ENCODE measurements at places on chromosomes 12 and 14.

DNA sequence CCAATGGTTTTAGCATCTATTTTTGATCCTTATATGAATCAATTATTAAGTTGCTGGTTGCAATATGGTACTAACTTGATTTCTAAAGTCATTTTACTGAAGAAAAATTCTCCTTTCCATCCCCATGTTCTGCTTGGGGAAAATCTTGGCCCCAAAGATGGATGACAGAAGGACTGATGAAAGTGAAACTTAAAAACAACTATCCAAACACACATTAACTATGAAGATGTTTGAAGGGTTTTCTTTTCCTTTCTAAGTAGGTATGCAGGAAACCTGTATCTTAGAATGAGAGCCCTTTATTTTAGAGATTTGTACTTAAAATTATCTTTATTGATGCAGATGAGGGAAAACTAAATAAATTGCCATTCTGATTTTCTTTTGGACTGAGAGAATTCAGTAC, 5.9 kb downstream of the C12orf71 start:
- DNase-seq = no peak

DNA sequence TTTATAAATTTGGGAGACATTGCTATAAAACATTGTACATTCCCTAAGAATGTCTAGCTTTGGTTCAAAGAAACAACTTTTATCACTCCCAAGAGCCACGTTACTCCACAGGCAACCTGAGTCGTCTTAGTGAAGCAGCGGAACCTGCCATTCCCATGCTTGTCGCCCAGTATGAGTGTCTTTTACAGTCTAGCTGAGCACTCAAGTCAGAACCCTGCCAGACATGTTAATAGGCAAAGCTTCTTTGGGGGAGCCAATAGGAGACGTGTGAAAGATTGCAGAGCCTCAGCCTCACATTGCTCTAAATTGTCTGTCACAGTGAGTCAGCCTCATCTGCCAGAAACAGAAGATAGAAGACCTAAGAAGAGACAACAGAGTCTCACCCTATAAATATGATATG, 541.6 kb upstream of the FLRT2 start:
- no peak for DNase-seq

DNA sequence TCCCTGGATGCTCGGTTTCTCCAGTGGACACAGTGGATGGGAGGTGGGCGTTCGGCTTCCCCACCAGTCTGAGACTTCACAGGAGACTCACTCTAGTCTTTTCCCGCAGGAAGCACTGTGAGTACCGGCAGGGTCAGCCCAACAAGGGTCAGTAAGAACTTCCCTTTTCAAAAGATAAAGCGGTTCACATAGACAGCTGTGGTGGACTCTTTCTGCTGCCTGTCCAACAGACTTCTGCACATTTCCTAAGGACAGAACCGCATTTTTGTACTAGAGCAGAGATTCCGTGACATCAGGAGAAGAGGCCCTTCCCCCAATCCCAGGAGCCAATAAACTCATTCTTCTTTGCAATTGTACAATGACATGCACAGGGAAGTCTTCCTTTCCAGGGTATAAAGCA, 10.4 kb downstream of the LTBR start:
- DNase-seq = no peak

DNA sequence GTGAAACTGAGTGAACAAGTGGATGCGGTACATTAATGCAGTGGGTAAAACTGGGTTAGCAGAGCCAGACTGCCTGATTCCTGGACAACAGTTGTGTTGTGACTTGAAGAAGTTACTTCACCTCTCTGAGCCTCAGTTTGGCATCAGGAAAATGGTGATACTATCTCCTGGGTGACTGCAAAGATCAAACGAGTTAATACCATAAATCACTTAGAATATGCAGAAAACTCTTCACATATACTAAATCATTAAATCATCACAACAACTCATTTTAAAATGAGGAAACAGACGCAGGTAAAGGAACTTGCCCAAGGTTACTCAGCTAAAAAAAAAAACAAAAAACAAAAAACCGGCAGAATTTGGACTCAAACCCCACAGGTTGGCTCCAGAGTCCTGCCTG, 811 bp downstream of the MTERF2 start:
- no peak for DNase-seq

- DNase-seq = no peak
These were observed 89.6 kb downstream of the SCARB1 start for GRCh38 chr12:124774054-124774461.

GRCh38 chr14:54385556-54385955, 11.3 kb upstream of the CDKN3 start:
- DNase-seq = no peak

DNA sequence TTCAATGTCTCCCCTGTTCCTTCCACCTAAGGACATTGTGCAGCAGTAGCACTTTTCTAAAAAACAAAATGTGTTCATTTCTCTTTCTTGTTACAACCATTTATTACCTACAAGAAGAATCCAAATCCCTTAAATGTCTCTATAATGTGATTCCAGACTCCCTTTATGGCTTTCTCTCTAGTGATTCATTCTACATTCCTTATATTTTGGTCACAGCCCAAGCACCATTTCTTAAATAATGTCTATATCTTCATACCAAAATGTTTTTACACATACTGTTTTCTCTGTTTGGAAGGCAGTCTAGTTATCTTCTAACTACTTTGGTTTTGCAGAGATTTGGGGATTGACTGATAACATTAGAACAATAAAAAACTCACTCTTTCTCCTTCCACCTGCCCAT, 1037.3 kb upstream of the FLRT2 start:
- DNase-seq = no peak

Measured in Kasumi-1 (cell line).